ENCODE measurements at places on chromosomes 2 and 18. TPM values are rescaled to one million over a fixed set of nuclear protein-coding genes. Genes with fewer than 3 reads are reported as not detected.
A peak's percentile ranks its signal among the peaks of the same experiment; 100 is the strongest.

TRIM54 gene
- total RNA-seq, result not detected

GPR45 gene
- not detected for total RNA-seq

PRLH gene
- not detected for total RNA-seq

EGR4 gene
- 0.69 TPM for total RNA-seq

PHOSPHO2 gene
- 5.5 TPM for total RNA-seq

ERFE gene
- total RNA-seq, result not detected

HDHD2 gene
- total RNA-seq, result 18.7 TPM

MYL1 gene
- total RNA-seq, result not detected

AFF3 gene
- total RNA-seq, result 10.1 TPM

DNA sequence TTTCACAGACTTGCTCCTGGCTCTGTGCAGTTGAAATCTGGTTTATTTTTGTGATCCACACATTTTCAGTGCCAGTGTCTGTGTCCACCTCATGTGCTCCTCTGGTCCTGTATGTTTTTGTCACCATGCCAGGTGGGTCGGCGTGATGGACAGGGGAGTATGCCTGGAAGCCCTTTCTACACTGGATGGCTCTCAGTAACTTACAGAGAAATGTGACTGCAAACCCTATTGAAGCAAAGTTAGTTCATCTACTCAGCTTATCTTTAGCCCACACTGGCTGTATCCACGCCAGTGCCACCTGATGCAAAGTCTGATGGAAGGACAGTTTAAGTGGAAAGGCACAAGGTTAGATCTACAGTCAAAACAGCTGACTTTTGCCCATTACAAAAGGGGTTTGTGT, 4.3 kb downstream of the IMPA2 start:
- no peaks in the 10 kb centered on the region for H3K36me3 ChIP-seq
- peaks cover 14% of the 10 kb centered on the region for H3K4me1 ChIP-seq
- no peak for DNase-seq
- no peaks in the 10 kb centered on the region for H3K27me3 ChIP-seq
- no peak overlapping the region for H3K4me3 ChIP-seq

DNA sequence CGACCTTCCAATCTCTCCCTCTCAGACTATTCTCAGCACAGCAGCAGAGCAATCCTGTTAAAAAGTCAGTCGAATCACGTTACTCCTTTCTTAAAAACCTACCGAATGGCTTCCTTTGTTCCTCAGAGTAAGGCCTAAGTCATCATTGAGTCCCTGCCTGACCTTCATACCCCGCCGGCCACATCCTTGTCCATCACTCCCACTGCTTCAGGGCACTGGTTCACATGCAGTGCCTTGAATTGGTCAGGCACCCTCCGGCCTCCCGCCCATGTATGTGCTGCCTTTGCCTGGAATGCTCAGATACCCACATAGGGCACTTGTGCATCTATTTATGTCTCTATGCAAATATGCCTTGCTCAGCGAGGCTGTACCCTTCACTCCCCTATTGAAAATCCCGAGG, 206.4 kb downstream of the DLGAP1 start:
- no peaks in the 10 kb centered on the region for H3K27me3 ChIP-seq
- no peak for DNase-seq
- no peak overlapping the region for H3K27ac ChIP-seq
- no peak overlapping the region for H3K4me3 ChIP-seq
- no peaks in the 10 kb centered on the region for H3K4me1 ChIP-seq

DNA sequence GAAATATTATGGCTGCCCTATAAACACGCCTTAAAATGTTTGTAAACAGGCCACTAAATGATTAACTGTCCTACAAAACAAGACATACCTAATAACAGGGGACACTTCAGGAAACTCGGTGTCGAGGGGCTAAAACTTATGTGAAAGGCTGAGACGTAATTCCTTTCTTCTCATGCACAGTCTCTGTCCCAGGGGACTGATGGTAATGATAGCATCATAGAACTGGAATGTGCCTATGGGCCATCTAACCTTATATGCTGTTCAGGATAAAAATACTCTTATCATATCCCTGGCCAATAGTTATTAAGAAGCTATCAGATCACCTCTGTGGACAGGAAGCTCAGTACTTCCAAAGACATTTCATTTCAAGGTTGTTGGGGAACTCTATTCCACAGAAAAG, 252.6 kb upstream of the RASGRP3 start:
- no peaks in the 10 kb centered on the region for H3K4me1 ChIP-seq
- no peak for DNase-seq
- no peaks in the 10 kb centered on the region for H3K36me3 ChIP-seq
- H3K27me3 ChIP-seq, result no peaks in the 10 kb centered on the region
- no peak overlapping the region for H3K27ac ChIP-seq

DNA sequence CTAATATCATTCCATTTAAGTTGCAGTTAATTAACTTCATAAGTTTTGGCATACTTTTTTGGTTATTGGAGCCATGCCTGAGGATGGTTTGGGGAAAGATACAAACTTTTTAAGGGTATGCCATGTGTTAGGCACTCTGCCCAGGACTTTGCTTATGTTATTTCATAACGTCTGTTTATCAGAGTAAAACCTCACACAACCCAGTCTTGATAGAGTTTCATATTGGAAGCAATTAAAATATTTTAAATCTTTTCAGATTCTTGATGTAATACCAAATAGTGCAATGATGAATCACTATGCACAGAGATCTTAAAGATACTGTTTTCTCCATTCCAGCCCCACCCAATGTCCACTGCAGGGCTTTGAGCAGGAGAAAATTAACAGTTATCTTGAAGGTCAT, 529.1 kb upstream of the HNMT start:
- no peak overlapping the region for H3K27ac ChIP-seq
- no peak overlapping the region for H3K4me3 ChIP-seq
- no peaks in the 10 kb centered on the region for H3K36me3 ChIP-seq
- H3K27me3 ChIP-seq, result no peaks in the 10 kb centered on the region

- H3K4me3 ChIP-seq, result peak overlapping the region; percentile 94
- H3K27ac ChIP-seq, result peak overlapping the region; percentile 81
- H3K36me3 ChIP-seq, result peaks cover 2% of the 10 kb centered on the region
- H3K4me1 ChIP-seq, result peaks cover 40% of the 10 kb centered on the region
- DNase-seq, result peak; percentile 30
Measured at GRCh38 chr2:181458871-181459270, 1.7 kb downstream of the ITGA4 start.

DNA sequence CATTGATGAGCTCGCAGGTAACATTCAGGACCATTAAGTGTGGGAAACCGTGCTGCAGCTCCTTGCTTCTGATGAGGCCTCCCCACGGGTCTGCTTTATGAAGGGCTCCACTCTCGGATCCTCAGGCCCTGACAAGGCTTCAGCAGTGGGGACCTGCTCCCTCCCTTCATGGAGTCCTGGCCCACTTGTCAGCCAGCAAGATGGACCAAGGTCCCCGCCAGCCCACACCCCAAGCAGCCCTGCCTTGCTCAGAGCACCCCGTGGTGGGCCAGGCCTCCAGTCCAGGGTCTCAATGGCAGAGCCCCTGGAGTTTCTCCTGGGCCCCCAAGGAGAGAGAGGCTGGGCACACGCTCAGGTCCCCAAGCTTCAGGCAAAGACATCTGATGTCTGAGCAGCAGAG, 41.5 kb downstream of the CROCC2 start:
- no peaks in the 10 kb centered on the region for H3K36me3 ChIP-seq
- no peak for DNase-seq
- H3K4me1 ChIP-seq, result no peaks in the 10 kb centered on the region
- H3K27me3 ChIP-seq, result peaks cover 4% of the 10 kb centered on the region
- no peak overlapping the region for H3K4me3 ChIP-seq

DNA sequence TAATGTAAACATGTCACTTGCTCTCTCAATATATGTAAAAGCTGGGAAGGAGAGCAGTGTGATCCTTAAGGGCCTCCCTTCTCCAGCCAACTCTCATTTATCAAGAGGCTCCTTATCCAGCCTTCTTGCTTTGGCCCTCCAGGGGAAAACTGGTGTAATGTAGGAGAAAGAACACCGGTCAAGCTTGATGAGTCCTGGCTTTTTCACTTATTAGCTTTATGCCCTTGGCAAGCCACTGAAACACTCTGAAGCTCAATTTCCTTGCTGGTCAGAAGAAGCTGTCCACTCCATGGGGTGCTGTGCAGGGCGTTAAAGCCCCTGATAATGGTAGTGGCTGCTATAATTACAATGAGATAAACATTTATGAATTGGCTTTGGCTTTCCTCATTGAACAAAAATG, 251.2 kb upstream of the RBBP8 start:
- H3K4me1 ChIP-seq, result no peaks in the 10 kb centered on the region
- no peak for DNase-seq
- H3K27me3 ChIP-seq, result no peaks in the 10 kb centered on the region

DNA sequence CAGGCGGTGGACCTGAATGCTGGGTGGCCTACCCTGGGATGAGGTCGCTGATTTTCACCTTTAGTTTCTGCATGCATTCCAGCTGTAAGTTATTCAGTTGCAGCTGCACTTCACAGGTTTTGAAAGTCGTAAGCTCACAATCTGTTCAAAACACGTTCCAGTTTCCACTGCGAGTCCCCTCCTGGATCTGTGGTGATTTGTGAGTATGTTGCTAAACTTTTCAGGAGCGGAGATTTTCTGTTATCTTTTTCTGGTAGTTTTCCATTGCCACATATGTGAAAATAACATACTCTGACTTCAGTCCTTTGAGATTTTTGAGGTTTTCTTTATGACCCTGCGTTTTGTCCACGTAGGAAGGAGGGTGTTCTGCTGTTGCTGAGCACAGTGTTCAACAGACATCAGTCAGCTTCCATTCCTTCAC, 102.1 kb downstream of the SNTG2 start:
- H3K27me3 ChIP-seq, result no peaks in the 10 kb centered on the region
- DNase-seq, result no peak
- no peak overlapping the region for H3K4me3 ChIP-seq
- H3K36me3 ChIP-seq, result no peaks in the 10 kb centered on the region
- H3K4me1 ChIP-seq, result no peaks in the 10 kb centered on the region

GRCh38 chr2:216495656-216496055, 3.0 kb upstream of the RPL37A start:
- H3K27ac ChIP-seq, result no peak overlapping the region
- DNase-seq, result no peak
- H3K4me1 ChIP-seq, result peaks cover 28% of the 10 kb centered on the region

DNA sequence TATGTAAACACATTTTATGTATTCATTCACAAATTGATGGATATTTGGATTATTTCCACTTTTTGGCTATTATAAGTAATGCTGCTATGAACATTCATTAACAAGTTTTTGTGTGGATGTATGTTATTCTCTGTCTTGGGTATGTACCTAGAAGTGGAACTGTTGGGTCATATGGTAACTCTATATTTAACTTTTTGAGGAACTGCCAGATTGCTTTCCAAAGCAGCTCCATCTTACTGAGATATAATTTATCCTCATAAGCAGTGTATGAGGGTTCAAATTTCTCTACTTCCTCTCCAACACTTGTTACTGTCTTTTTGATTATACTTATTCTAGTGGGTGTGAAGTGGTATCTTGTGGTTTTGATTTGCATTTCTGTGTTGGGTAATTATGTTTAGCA, 7.1 kb upstream of the EML6 start:
- H3K4me3 ChIP-seq, result no peak overlapping the region
- DNase-seq, result no peak
- peaks cover 20% of the 10 kb centered on the region for H3K27me3 ChIP-seq
- no peaks in the 10 kb centered on the region for H3K36me3 ChIP-seq
- no peaks in the 10 kb centered on the region for H3K4me1 ChIP-seq

DNA sequence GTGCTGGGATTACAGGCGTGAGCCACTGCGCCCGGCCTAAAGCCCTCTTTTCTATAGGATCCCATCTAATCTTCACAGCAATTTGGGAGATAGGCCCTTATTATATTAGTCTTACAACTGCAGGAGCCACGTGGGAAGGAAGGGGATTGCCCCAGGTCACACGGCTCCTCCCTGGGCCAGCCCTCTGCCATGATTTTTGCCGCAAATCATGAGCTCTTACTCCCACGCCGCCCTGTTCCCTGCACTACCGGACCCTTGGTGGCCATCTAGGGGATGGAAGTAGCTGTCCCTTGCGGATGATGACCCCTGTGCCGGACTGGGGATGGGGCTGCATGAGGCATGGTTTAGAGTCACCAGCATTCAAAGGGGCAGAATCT, 28.4 kb upstream of the PTMA start:
- DNase-seq, result no peak
- peaks cover 9% of the 10 kb centered on the region for H3K4me1 ChIP-seq
- no peaks in the 10 kb centered on the region for H3K36me3 ChIP-seq
- no peak overlapping the region for H3K4me3 ChIP-seq

DNA sequence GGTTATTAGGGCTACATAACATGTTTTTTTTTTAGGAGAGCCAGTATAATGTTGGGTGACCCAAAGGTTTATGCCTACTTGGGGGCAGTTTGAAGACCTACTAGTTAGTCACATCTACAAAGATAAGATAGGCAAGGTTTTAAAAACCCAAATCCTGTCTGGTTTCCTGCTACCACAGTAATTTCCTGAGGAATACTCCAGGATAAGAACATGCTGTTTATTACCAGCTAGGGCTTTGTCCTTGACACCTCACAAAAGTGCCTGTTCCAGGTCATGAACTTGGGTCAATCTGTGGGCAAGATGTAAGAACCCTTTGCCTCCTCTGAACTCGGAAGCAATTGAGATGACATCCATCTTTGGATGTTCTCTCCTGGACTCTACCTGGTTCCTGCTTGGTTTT, 38.2 kb downstream of the CDC42EP3 start:
- H3K4me3 ChIP-seq, result no peak overlapping the region
- no peak for DNase-seq
- H3K36me3 ChIP-seq, result no peaks in the 10 kb centered on the region
- no peak overlapping the region for H3K27ac ChIP-seq
- H3K4me1 ChIP-seq, result peaks cover 35% of the 10 kb centered on the region

DNA sequence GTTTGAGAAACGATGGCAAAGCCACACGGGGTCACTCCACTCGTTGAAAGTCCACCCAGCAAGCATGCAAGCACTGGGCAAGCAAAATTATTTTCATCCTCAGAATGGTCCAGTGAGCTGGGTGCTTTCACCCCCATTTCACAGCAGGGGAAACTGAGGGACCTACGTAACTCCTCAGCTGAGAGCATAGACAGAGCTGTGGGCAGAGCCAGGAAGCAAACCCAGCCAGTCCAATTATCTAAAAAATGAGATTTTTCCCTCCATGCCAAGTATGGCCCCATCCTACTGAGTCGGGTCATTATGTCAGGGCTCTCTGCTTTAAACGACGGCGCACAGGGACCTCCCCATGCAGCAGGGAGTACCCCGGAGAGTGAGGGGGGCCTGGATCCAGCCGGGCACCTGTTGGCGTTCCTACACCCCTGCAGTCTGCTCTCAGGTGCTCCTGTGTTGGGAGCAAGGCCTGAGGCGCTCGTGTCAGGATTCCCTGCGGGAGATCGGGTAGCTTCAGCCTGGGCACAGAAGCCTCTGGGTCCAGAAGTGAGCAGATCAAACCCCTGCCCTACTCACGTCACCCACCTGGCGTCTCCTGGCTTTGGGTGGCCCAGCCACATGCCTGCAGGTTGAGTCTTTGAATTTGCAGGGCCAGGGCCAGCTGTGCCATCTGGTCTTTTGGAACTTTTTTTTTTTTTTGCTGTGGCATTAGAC, 17.3 kb downstream of the TWIST2 start:
- H3K4me3 ChIP-seq, result no peak overlapping the region
- H3K4me1 ChIP-seq, result no peaks in the 10 kb centered on the region
- H3K27me3 ChIP-seq, result no peaks in the 10 kb centered on the region
- no peak overlapping the region for H3K27ac ChIP-seq
